Activated T-helper 1 cell treated with anti-CD3 and anti-CD28 coated beads, Interleukin-2, amount 50 U/mL, for 16 hours (primary cell): ENCODE measurements at places on chromosomes 5 and 9.

GRCh38 chr5:146721073-146721815 lies 157.3 kb downstream of the PPP2R2B start:
- no peak for DNase-seq

DNA sequence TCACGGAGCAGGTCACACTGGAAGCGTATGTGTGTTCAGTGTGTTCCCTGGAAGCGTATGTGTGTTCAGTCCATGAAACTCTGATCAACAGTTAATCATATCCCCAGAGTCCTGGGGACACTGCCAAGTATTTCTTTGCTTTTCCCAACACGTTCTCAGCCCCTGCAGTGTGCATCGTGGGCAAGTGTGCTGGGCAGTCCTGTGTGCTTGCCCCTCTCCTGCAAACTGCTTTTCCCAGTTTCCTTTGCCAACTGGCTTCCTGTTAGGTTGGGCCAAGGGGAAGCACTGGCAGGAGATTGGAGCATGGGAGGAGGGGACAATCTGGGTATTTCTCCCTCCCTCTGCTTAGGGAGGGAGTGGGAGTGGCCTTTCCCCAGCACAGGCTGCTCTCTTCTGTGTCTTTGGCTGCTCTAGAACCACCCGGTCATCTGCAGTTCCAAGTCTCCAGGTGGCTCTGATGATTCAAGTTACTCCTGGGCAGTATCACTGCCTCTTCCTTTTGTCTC lies 36.8 kb upstream of the NEK6 start:
- no peak for DNase-seq

GRCh38 chr5:29213475-29213874 lies 1980.0 kb upstream of the CDH6 start:
- no peak for DNase-seq

- no peak for DNase-seq
Observed at GRCh38 chr5:108436696-108437095, 54.8 kb upstream of the FBXL17 start.

DNA sequence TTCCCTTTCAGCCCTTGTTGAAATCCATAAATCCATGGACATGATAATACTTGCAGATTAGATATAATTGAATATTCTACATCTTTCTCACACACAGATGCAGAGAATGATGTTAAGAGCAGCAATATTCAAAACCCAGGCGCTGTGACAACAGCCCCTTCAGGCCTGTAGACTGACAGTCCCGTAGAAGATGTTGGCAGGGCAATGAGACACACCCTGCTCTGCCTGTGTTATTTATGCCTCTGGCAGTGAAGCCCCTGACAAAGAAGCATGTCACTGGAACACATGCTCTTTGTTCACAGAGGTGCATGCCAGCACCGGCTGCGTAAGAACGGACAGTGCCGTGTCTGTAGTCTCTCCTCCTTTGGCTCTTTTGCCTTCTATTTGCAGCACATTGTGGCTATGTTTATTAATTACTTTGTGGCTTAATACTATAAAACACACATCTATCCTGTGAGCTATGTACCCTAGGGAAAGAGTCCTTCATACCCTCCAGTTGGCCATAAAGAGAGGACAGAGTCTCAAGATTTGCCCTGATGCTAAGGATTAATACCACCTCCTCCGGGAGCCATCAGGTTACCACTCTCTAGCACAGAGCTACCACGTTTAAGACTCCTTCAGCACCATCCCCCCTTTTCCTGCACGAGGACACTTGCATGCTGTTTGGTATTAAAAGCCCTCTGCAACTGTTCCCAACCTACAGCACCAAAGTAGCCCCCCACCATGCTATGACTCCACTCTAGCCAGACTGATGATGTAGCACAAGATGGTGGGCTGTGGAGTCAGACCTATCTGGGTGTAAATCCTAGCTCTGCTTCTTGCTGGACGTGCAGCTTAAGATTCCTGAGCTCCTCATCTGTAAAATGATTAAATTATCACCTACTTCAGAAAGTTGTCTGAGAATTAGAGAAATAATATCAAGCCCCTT lies 2.0 kb upstream of the ANP32B start:
- no peak for DNase-seq

DNA sequence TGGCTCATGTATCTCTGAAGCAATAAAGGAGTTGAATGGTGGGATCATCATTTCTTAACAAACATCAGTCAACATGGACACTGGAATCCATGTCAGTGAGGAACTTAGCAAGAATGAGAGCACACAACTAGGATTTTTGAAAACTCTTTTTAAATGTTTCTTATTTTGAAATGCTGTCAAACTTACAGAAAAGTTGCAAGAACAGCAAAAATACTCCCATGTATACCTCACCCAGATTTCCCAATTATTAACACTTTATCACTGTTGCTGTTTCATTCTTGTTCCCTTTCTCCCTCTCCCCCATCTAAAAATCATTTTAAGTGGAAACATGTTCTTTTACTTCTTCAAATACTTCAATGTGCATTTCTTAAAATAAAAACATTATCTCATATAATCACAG lies 65.5 kb downstream of the RORB start:
- no peak for DNase-seq
